Fibroblast of villous mesenchyme (primary cell): ENCODE measurements at places on chromosomes 7 and 10. TPM values are rescaled to one million over a fixed set of nuclear protein-coding genes. Genes with fewer than 3 reads are reported as not detected.

- DNase-seq, result no peak
Measured at GRCh38 chr10:124019886-124020797, 73.3 kb downstream of the CHST15 start.

The RARRES2 gene
- 139 and 185 TPM in 2 replicates for total RNA-seq

- peak; percentile 78 for DNase-seq
Measured at GRCh38 chr7:79298145-79298760, 155.2 kb downstream of the MAGI2 start.

- no peak for DNase-seq
Measured at GRCh38 chr7:80665526-80665925, 27.1 kb downstream of the CD36 start.

DNA sequence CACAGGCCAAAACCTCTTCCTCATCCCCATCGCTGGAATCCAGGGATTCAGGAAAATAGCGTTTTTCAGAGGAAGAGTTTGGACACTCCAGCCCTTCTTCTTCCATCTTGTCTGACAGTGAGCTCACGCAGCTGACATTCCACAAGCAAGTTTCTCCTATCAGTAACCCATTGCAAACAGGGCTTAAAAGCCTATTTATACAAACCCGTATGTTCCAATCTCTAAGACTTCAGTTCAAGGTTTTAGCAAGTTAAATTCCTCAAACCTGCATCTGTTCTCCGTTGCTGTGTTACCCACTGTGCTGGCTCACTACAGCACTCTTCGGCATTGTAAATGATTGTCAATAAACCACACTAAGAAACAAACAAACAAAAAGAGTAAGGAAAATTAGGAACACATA, 373 bp downstream of the DHX32 start:
- DNase-seq, result peak; percentile 74

The ZNF239 gene
- 4.2 and 6.5 TPM in 2 replicates for total RNA-seq

The OLAH gene
- not detected in 2 replicates for total RNA-seq

- peak; percentile 91 for DNase-seq
Measured at GRCh38 chr10:63711867-63712716, 190.9 kb downstream of the REEP3 start.

DNA sequence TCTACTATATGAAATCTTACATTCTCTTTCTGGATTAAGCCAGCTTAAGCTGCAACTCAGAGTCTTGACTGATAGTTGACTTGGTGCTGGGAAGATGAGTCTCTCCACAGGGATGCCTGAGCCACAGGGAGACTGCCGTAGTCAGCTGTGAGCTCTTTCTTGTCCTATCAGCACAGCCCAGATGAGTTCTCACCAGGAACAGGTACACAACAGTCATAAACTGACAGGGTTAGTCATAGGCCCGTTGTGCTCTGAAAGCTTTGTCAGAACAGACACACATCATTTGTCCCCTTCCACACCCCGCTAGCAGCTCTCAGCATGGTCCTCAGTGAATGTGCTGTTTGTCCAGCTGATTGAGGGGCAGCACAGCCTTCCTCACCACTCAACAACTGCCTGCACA, 221.6 kb downstream of the RPS24 start:
- DNase-seq, result no peak

DNA sequence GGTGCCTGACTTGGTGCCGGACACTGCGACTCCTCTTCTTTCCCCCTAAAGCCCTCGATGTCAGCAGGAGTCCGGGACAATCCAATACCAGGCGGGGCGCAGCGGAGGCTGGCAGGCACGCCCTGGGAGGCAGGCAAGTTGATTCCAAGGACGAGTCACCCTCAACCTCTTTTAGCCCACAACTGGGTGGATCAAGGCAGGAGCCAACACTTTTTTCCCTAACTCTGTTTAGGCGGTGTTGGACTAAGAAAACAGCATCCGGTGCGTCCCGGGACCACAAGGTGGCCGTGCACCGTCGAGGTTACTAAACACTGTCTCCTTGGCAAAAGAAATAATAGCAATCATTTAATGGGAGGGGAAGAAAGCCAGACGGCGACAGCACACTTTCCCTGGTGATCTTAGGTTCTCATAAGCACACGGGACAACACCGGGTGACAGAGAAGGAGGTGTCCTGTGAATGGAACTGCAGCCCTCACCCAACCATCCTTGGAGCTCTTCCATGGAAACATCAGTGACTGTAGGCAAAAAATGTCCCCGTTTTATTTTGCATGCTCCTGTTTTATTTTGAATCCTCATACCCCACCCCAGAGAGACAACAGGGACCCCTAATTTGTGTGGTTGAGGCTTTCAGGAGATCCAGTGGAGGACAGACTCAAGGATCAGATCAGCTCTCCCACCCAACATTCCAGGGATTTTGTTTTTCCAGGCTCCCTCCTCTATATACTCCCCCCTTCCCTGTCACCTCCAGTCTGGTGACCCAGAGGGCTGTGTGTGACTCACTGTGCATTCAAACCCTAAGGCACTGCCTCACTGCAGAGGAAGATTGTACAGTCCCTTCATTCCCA, 1.3 kb upstream of the CALCR start:
- DNase-seq, result no peak

DNA sequence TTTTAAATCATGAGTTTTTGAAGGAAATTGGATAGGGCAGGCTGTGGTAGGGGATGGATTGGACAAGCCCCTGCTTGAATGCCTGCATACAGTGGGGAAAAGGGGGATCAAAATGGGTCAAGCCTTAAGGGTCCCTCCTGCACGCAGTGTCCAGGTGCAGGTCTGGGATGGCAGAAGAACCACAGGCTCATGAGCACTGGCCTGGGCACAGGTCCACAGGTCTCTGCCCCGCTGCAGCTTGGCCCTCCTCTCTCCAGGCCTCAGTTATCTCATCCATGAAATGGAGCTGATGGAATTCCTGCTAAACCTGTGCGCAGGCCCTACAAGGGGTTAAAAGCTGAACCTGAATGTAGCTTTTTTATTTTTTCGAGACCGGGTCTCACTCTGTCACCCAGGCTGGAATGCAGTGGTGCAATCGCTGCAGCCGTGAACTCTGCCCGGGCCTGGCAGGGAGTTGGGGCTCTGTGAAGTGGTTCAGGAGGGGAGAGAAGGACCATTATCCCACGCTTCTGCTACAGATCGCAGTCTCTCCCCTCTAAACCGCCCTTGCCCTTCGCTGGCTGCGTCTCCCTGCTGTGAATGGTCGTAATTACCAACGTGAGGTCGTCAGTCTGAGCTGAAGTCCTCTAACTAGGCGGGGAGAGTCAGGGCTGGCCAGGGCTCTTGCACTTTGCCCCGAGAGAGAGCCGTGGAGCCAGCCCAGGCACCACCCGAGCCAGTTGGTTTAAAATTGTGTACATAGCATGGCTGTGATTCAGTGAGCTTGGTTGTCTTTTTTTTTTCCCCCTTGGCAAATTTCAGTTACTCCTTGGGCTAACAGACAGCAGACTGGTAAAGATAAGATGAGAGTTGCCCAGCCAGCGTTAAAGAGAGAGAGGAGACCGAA, 77.5 kb upstream of the GTF2I start:
- peak; percentile 67 for DNase-seq

GRCh38 chr7:34728156-34728555, 70.1 kb downstream of the NPSR1 start:
- DNase-seq, result no peak

DNA sequence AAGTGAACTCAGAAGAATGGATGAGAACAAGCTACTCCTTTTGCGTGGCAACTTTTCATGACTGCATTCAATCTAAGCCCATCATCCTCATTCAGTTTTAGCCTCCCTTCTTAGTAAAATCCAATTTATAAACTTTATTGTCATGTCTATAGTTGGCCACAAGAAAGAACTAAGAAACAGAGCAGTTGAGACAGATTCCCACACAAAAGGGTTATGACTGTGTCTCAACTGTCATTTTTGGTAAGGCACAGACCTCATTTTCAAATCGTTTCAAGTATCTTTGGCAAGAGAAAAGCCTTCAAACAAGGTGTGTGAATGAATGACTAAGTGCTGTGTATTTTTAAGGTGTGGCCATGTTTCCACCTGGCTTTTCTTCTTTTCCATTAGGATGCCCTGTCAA, 84.2 kb upstream of the CREB5 start:
- no peak for DNase-seq

GRCh38 chr7:108584211-108584610, 14.5 kb downstream of the DNAJB9 start:
- no peak for DNase-seq

The CTBP2 gene
- total RNA-seq, result 74.3 and 84.7 TPM in 2 replicates

The ODAD2 gene
- 3.2 and 4.3 TPM in 2 replicates for total RNA-seq

The TMEM139 gene
- total RNA-seq, result not detected in 2 replicates

- DNase-seq, result no peak
Measured at GRCh38 chr10:88090568-88091214, 227.3 kb downstream of the PTEN start.

The RHEB gene
- total RNA-seq, result 52.2 and 79.5 TPM in 2 replicates

GRCh38 chr10:75779276-75779675, 347.9 kb downstream of the LRMDA start:
- no peak for DNase-seq

DNA sequence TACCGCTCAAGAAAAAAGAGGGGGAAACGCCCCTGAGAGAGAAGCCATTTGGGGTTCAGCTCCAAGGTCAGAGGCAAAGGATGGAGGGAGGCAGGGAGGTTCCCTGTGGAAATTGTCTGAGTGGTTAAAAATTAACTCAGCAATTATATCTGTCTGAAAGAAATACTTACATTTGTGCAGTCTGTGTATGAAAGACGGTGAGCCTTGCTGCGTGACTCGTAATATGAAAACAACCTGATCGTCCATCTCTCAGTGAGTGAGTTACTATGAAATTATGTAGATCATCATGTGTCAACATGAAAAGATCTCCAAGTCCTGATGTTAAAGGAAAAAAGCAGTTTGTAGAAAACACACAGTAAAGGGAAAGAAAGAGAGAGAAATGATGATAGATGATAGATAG, 67.2 kb upstream of the FAM204A start:
- no peak for DNase-seq

DNA sequence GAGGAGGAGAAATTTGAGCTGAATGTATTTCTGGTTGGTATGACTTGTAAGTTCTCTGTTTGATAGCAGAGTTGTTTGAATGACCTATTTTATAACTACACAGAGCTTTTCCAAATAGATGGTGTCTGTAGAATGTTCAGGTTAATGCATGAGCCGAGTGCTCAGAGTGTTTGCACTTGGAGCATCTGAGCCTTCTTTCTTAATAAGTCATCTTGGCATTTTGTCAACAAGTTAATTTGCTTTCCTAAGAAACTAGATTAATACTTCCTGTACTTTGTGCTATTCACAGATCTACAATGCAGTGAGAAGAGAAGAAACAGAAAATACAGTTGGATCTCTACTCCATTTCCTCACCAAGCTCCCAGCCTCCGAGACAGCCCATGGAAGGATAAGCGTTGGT, 138.2 kb downstream of the PLCE1 start:
- DNase-seq, result peak; percentile 58

GRCh38 chr7:21251151-21251800, 176.6 kb upstream of the SP4 start:
- no peak for DNase-seq

The NME8 gene
- total RNA-seq, result not detected in 2 replicates

The ADARB2 gene
- total RNA-seq, result not detected in 2 replicates

DNA sequence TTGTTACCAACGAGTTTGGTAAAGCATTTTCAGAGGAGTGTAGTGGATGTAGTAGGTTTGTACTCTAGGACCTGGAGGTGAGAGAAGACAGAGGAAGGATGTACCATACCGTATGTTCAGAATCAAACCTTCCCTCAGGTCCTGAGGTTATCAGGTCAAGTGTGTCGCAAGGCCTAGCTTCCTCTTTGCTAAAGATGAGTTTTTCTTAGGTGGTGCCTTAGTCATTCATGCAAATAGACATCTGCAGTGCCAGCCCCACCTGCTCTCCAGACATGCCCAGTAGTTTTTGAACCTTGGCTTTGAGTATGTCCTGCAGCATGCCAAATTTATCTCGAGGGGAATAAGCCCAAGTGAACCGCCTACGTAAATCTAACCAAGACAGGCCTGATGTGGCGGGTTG, 71.3 kb downstream of the HDAC9 start:
- DNase-seq, result no peak

GRCh38 chr10:107701943-107702342, 537.4 kb upstream of the SORCS1 start:
- peak; percentile 2 for DNase-seq

The NODAL gene
- not detected in 2 replicates for total RNA-seq

The C10orf105 gene
- under 0.01 TPM in 1 of 2 replicates, not detected in the other for total RNA-seq
